ENCODE measurements at places on chromosomes 6 and 20.

GRCh38 chr20:22584522-22584921, at the start of gene FOXA2:
TSS of gene FOXA2 (minus strand) at chr20:22584572. CDS start at chr20:22584278, 294 bp downstream.
- no peak for DNase-seq

DNA sequence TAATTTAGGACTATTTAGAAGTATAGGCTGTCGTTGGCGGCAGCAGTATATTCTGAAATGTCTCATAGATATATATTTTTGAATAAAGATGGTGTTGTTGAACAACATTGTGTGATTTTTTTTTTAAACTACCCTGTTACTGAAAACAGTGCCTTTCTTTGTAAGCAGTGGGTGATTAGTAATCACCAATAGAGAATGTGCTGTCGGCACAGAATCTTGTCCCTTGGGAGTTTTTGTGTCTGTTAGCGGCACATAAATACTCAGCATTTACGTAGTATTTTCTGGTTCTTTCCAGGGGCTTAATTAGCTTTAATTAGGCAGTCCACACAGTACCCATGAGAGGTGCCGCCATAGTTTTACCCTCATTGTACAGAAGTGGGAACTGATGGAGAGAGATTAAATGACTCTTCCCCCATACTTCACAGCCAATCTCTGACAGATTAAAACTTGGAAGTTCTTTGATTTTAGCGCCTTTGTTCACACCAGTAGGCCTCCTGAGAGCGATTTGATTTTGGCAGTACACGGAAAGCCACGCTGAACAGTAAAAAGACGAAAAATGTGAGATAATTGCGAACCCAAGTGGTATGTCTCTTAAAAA, 58.8 kb downstream of the RPRD1B start:
- no peak for DNase-seq

- no peak for DNase-seq
Observed at GRCh38 chr6:137734005-137734874, 132.8 kb upstream of the TNFAIP3 start.

DNA sequence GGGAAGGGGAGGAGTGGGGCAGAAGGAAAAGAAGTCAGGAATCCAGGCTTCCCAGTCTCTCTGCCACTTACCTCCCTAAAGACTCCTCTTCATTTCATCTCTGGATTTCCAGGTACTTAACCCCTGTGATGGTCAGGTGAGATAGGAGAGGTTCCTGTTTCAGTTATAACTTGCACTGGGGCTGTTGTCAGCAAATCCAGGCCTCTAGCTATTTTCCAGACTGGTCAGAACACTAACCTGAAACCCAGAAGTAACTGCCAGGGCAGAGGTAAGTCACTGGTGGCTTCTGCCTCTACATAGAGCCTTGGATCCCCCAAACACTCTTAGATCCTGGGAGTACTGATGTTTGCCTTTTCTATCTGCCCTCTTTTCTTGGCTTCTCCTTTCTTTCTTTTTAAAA, 233.5 kb upstream of the TAB2 start:
- DNase-seq = no peak

DNA sequence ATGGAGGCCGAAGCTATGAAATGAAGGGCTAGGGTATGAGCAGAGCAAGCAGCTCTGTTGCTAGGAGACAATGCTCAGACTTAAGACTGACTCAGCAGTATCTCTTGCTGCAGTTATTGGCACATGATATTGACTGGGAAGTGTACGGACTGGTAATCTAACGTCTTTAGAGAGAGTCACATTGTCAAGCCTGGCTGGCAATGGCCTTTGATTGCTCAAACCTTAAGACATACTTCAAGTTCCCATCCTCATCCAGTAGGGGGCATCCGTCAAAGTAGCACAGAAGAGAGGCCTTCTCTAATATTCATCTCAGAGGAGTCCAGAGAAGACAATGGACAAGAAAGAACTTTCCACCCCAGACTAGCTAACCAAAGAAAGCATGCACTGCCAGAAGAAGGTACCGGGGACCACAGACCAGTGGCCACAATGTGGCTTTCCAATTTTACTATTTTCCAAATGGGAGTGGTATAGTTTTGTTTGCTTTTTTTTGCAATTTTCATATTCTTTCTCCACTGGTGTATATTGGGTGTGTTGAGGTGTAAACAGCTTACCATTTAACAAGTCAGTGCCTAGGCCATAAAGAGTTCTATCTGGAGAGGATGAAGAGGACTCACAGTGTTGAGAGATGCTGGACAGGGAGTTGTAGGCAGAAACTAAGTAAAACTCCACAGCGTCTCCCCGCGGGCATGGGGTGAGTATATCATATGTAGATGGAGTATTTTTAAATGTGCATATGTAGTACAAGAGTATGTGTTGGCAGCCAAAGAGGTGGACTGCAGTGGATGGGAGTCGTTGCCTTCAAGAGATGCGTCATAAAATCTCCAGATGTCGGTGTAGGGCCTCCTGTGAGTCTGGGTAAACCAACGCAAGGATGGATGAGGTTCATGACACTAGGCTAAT, 36.7 kb downstream of the LRFN2 start:
- peak; percentile 55 for DNase-seq

- DNase-seq = no peak
Observed at GRCh38 chr6:160634706-160635105, 29.4 kb downstream of the LPA start.

- no peak for DNase-seq
Observed at GRCh38 chr6:72559555-72559954, 62.3 kb upstream of the KCNQ5 start.

GRCh38 chr6:118316796-118317384, 231.2 kb upstream of the PLN start:
- DNase-seq = no peak

GRCh38 chr20:8389381-8390036, 257.4 kb downstream of the PLCB1 start:
- peak; percentile 24 for DNase-seq

DNA sequence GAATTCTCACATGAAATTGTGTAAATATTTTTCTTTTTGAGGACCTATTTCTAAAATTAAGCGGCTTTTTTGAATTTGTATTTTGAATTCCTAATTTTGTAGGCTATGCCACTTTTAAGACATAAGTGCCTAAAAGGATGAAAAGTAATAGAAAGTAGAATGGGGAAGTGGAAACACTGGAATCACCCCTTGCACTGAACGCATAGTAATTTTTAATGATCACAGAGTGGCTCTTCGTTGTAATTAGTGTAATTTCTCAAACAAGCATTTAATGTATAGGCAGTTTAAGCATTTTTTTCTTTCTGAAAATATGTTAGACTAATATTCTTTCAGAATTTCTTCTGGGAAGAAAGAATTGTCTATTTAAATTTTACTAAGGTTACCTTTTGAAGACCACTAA, 73.2 kb downstream of the ARID1B start:
- DNase-seq = peak; percentile 59

GRCh38 chr20:54078296-54078984, 8.0 kb upstream of the BCAS1 start:
- peak; percentile 79 for DNase-seq

DNA sequence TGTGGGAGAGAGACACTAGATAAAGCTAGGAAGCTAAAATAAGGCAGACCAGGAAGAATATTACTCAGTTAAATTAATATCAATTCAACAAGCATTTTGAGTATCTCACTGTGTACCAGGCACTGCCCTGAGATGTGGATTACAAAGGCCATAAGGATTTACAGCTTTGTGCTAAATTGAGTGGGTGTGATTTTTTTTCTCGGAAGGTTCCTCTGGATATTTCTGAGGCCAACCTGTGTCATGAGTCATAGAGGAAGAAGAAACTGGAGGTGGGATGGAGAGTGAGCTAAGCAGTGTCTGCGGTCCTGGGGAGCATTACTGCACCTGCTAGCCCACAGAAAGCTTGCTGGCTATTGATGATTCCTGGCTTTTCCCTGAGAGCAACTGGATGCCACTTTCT, 135.2 kb downstream of the RFPL4B start:
- DNase-seq = no peak

DNA sequence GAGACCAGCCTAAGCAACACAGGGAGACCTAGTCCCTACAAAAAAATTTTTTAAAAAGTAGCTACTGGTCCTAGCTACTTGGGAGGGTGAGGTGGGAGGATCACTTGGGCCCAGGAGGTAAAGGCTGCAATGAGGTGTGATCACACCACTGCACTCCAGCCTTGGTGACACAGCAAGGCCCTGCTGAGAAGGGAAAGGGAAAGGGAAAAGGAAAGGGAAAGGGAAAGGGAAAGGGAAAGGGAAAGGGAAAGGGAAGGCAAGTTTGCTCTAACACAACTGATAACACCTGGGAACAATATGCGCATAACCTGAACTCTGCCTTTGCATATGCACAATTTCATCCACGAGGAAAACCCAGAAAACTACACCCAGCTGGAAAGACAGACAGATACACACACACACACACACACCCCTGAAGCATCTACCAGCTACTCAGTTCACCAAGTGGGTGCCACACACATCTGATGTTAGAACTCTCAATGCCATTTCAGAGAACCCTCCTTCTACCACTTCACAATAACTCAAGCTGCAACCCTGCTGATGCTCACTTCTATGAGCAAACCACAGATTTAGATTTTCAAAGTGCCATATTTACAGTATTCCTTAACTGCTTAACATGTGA, 19.1 kb downstream of the B4GALT5 start:
- DNase-seq = no peak

GRCh38 chr6:28303570-28303969, 22.2 kb downstream of the PGBD1 start:
- no peak for DNase-seq

DNA sequence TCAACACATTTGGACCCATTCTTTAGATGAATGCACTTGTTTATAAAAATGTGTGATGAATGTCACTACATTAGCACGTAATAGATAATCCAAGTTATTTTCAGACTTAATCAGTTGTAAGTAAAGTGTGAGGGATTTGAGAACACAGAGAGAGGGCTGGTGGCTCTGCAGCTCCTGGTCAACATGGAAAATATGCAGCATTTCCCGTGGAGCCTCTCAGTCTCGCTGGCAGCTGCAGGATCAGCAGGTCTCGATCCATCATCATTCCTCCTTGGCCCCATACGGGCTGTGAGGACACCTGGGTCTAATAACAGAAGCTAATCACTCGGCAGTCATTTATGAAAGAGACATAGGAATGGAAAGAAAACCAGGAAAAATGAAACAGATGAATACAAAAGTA, 390.2 kb downstream of the PRKN start:
- DNase-seq = no peak

DNA sequence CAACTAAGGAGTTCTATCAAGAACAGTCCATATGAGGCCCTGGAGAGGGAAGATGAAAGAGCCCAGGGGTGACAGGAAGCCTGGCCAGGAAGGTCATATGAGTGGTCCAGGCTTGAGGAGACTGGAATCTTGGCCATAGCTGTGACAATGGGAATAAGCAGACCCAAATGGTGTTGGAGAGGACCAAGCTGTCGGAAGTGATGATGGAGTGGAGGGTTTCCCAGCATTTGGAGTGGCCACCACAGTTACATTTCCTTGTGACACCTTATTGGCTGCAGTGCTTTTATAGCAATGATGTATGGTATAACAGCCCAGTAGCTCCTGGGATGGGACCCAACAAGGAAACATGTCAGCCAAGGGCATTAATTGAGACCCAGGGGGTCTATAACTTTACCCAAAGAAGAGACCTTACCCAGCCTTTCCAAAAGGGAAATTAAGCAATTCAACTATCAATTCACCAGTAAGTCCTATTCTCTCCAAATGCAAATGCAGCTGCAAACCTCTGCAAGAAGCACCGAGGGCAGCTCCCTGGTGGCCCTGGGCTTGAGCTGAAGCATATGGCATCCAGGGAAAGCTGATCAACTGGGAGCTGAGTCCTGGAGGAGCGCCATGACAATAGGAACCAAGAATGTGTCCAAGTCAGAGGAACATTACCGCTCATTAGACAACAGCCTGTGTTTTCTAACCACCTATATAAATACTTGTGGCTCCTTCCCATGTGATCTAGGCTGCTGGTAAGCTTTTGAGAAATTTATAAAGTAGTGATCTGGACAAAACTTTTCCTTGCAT, 219.4 kb downstream of the SOD2 start:
- DNase-seq = no peak

- peak; percentile 95 for DNase-seq
Observed at GRCh38 chr20:19074828-19075516, 137.5 kb upstream of the SLC24A3 start.

DNA sequence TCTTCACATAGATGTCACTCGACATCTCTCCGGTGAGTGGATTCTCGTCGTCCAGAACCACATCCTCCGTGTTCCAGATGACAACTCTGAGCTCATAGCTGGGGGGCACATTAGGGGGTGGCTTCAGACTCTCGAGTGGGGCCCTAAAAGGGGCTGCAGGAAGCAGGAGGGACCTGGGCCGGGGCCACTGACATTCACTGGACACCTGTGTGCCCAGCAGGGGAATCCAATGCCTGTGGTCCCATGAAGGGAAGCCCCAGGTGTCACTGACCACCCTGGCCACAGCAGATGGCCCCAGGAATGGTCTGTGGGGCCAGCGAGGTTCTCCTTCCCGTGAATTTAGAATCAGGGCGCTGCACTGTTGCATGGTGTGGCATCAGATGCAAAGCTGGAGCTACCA, 18.7 kb downstream of the ERGIC3 start:
- no peak for DNase-seq

- DNase-seq = no peak
Observed at GRCh38 chr20:38748861-38749149, 545 bp downstream of the ACTR5 start.

DNA sequence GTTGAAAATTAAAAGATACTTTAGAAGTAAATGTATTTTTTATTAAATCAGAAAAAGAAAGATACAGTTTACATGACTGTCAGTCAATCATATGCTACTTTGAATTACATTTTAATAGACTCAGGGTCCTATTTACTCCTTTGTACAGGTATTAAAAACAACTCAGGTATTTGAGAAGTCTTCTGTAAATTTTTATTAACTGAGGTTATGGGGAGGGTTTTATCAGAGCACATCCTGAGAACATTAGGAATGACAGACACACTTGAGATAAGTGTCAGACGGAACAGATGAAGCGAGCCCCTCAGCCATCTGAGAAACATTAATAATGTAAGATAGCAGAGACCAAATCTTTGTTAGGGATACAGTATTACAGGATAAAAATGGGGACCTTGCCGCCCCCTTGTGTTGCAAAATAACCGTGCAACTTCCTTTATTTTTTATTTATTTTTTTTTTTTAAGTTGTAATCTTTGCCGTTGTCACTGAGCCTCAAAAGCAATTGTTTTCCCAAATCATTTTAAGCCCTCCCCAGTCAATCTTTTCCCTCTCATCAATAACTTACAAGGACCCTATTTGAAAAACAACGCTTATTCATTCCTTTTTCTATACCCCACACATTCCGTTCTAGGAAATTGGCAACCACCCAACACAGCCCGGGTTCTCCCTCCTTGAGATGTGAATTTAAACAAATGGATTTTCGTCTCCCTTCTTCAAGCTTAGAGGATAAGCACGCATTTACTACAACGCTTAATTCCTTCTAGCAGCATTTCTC, 126.7 kb downstream of the BCAS1 start:
- DNase-seq = peak; percentile 39

DNA sequence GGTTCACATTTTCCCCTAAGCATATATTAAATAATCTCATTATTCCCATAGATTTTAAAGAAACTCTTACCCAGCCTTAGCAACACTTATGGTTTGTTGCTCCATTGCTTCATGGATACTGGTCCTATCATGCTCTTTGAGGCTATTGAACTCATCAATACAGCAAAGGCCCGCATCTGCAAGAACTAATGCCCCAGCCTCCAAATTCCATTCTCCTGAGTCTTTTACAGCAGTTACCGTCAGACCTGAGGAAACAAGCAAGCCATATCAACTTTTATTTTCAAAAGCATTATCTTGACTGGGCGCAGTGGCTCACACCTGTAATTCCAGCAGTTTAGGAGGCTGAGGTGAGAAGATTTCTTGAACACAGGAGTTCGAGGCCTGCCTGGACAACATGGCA, 37.7 kb upstream of the ASF1A start:
- DNase-seq = no peak

Measured in MV-4-11 (cell line).